ENCODE measurements at places on chromosomes 1 and 21.

GRCh38 chr1:235799264-235799663, 67.4 kb downstream of the LYST start:
- no peak for DNase-seq

- no peak for DNase-seq
These were observed 6.3 kb upstream of the PADI1 start for GRCh38 chr1:17198476-17199258.

DNA sequence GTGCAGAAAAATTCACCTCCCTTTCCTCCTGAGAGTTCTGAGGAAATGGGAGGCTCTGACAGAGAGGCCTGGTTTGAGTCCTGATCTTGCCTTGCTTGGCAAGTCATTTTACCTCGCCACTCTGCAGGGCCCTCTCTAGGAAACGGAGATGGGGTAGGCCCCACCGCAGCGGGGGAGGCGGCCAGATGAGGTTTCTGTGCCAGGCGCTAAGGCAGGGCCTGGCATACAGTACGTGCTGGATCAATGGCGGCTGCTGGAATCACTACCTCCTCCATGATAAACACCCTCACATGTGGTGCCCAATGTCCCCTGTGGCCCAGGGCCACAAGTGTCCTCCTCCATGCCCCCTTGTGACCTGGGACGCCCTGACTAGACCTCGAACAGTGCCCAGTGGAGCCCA, 499 bp upstream of the PLEKHG5 start:
- DNase-seq, result no peak

DNA sequence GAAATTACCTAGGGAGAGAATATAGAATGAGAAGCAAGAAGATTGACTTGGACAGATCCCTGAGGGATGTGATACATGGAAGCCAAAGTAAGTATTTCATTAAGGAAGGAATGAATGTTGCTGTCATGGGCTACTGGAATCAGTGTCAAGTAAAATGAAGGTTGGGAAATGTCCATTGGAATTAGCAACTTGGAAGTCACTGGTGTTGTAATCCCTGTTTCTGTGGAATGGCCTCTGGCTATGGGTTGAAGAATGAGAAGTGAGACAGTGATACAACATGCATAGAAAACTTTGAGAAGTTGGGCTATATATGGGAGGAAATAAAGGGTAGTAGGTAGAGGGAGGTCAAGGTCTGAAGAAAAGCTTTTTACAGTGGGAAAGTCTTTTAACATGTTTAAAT, 54.7 kb downstream of the CCDC18 start:
- DNase-seq, result no peak

DNA sequence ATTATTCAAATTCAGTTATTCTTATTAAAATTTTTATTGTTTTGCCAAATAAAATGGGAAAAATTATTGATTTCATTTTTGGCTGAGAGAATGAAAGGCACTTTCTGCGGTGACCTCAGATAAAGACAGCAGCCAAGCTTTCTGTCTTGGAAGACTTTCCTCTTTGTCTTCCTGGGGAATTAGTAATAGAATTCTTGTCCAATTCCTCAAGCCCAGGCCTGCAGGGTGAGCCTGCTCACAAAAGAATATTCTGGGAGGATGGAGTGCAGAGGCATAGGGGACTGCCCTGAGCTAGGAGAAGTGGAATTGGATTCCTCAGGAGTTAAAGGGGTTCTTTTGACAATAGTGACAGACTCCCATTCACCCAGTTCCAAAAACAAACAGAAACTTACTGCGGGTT, 614.5 kb upstream of the ADGRL2 start:
- no peak for DNase-seq

DNA sequence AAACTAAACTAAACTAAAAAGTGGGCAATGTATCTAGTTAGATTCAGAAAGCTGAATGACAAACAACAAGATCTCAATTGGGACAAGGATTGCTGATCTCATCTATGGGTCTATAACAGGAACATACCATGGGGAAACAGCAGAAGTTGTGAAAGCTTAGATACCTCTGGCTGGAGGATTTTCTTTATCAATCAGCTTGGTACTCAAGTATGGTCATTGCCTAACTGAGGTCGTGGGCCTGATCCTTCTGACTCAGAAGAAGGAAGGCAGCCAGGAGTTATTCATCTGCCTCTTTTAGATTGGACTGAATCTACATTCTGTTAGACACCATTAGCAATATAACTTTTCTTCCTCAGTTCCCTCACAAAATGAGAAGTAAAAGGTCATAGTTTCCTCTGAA, 39.7 kb downstream of the DNTTIP2 start:
- no peak for DNase-seq

DNA sequence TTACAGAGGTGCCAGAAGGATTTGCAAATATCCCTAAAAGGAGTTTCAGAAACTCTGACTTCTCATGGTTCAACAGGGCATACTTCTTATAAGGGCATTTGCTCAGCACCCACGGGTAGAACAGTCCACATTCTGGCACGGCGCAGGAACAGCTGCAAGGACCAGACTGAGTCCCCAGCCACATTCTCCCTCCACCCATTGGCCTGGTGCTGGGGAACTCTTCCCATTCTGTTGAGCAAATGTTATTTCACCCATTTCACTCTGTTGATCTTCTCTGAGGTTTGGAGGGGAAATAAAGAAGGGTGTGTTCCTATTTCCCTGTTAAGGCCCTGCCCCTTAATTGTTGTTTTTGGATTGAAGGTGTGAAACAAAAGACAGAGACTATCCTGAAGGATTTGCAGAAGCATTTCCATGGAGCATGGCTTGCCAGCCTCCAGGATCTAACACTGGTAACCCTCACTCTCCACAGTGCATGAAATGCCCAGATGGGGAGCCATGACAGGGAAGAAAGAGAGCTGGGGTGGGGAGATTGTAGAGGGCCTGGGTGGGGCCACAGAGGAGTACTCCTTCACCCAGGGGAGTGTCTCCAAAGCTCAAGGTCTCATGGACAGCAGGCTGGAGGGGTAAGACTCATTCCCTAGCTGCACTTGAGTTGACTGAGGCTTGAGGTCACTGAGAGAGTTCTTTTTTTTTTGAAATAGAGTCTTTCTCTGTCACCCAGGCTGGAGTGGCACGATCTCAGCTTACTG, 35.0 kb downstream of the INAVA start:
- no peak for DNase-seq

GRCh38 chr1:206445116-206445515, 25.2 kb upstream of the IKBKE start:
- DNase-seq, result no peak

- DNase-seq, result no peak
These were observed 9.3 kb upstream of the EIF2B3 start for GRCh38 chr1:44995467-44996238.

GRCh38 chr1:172724765-172725613, 66.1 kb downstream of the FASLG start:
- no peak for DNase-seq

GRCh38 chr1:47478090-47478489, 40.2 kb downstream of the FOXD2 start:
- DNase-seq, result no peak

DNA sequence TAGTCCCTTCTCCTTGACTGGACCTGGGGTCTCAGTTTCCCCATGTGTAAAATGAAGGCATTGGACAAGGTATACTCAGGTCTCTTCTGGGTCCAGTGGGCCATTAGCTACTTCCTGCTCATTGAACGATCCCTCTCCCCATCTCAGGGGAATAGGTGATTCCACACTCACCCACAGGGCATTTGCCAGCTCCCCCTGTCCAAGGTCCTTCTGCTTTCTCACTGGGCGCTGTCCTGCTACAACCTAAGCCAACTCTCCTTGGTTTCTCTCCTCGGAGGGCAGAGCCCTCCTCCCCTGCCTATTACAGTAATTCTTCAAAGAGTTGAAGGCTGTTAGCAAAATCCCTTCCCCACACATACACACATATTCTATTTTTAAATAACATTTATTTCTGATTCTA, 16.6 kb downstream of the DISP3 start:
- DNase-seq, result no peak

- DNase-seq, result no peak
These were observed 59.4 kb upstream of the FAM20B start for GRCh38 chr1:178966312-178966711.
